ENCODE measurements at places on chromosomes 12 and 14. TPM values are rescaled to one million over a fixed set of nuclear protein-coding genes. Genes with fewer than 3 reads are reported as not detected.

CCDC63 gene
- total RNA-seq, result not detected

TPPP2 gene
- total RNA-seq, result not detected

SOAT2 gene
- not detected for total RNA-seq

PTGER2 gene
- under 0.01 TPM for total RNA-seq

METTL3 gene
- total RNA-seq, result 66.9 TPM

GSKIP gene
- total RNA-seq, result 22.6 TPM

COPS7A gene
- total RNA-seq, result 43.5 TPM

SLCO1B3 gene
- not detected for total RNA-seq

OVCH1 gene
- total RNA-seq, result under 0.01 TPM

ASB2 gene
- total RNA-seq, result not detected

- DNase-seq, result no peak
These were observed 37.9 kb upstream of the TMEM179 start for GRCh38 chr14:104642540-104642868.

DNA sequence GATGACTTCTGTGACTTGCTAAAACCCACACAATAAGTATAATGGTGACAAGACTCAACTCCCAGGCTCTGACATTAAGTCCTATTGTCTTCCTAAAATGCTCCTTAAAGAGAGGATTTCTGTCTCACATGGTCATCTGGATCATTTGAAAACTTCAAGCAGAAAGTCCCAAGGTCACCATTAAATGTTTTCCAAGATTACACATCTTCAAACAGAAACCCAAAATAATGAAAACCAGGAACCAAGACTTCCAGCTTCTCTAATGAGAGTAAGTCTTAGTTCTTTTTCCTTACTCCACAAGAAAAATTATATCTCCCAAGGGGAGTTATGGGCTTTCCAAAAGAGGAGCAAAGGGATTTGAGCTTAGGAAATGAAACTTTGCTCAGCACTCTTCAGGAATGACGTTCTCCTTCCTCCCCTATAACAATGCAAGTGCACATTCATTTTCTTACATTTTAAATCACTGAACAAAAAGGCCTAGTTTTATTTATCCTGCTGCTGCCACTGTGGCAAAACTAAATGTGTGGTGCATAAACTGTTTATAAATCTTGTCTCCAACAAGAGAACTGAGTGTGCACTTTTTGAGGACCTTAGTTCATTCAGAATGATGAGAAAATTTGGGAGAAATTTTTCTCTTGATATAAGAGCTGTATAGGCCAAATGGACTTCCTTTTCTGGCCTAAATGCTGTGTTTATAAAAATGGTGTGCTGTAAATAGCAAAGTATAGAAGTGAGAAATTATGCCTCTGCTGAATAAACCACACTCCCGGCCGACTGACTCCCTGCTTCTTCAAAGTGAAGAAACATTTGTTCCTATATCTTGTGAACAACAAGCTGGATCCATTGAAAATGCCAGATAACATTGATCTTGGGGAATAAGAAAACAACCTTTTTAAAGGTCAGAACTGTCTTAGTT is 148.4 kb upstream of the PLEKHG7 start:
- DNase-seq, result peak; percentile 56

- no peak for DNase-seq
These were observed 3.9 kb upstream of the NR2C1 start for GRCh38 chr12:95077341-95077740.

DNA sequence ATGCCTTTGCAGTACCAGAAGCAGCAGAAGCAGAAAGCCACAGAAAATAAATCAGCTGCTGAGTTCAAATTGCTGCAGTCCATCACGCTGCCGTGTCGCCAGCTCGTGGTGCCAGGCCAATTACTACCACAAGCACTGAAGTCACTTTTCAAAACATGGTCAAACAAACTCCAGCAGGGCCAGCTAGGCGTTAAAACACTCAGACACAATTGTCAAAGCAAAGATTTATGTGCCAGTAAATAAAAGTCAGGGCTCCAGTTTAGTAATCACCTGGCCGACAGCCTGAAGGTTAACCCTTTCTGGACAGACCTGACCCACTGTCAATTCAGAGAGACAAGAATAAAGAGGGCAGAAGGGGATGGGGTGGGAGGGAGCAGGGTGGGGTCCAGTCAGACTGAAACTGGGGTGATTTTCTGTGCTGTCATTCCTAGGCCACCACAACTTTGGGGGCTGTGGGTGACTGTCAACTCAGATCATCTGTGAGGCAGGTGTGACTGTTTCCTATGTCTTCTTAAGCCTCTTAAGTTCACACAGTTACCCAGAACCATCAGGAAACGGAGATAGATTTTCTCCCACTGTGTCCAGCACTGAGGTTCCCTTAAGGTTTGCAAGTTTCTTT is 109.8 kb upstream of the FUT8 start:
- DNase-seq, result no peak

DNA sequence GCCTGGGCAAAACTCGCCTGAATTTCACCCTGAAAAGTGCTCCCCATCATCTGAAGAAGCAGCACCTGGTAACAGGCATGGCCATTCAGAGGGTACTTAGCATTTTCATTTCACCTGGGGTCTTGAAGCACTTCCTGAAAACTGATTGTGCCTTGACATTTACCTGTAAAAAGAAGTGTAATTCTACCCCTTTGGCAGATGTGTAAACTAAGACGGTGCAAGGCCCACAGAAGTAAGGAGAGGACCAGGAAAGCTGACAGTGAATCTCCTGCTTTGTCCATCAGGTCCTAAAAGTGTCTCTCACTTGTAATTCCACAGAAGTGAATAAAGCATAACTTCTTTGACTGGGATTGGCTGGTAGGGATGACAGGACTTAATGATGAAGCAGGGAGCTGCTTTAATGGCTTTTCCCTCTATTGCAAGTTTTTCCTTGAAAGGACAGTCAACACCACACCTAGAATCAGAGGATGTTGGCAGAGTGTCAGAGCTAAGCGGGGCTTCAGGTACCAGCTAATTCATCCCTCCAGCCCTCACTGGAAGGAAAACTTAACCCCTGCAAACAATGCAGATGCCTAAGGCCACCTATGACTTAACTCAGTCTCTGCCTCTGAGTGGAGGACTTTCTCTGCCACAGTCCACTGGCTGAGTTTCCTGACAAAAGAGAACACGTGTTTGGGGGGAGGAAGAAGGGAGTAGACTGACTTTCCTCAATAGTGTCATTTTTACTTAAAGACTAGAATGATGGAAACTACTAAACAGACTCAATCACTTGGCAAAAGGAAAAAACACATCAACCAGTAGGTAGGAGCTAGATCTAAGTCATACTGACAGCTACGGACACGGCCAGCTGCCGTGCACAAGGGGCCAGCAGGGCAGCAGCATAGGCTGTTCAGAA is 74.7 kb downstream of the NUAK1 start:
- no peak for DNase-seq

DNA sequence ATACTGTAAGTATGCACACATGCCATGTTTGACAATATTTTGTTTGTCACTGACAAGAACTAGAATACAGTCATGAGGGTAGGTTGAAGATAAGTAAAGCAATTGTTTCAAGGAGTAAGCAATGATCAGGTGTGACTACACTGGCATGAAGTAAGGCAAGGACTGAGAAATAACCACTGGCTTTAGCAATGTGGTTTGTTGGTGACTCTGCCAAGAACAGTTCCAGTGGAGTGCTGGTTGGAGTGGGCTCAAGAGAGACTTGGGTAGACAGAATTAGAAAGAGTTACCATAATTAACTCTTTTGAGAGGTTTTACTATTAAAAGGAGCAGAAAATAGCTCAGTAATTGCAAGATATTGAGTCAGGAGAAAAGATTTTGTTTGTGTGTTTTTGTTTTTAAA is 129.6 kb downstream of the GTF2A1 start:
- DNase-seq, result no peak

- no peak for DNase-seq
These were observed 307.3 kb upstream of the DIO3 start for GRCh38 chr14:101253948-101254347.

DNA sequence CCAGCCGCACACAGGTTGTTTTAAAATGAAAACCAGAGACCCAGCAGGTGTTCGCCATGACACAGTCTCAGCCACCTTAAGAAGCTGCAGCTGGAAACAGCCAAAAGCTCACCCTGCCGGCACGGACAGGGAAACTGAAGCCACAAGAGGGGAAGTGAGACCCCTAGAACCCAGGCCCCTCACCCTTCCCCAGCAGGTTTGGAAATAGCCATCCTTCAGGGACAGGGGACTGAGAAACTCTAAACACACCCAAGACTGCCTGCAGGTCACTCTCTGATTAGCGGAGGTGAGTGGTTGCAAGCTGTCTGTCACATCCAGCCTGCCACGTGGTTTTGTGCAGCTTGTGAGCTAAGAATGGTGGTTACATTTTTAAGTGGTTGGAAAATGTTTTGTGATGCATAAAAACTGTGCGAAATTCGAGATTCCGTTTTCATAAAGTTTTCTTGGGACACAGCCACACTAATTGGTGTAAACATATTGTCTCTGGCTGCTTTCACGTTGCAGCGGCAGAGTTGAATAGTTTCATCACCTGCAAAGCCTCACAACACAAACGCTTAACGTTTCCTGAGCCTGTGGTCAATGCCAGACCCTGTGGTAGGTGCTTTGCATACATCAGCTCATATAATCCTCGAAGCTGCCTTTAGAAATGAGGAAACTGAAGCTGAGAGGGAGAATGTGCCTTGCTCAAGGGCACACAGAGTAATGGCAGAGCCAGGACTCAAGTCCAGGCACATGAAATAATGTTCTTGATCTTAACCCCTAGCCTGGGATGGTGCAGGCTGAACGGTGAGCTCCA is 1.7 kb upstream of the SELPLG start:
- DNase-seq, result no peak

DNA sequence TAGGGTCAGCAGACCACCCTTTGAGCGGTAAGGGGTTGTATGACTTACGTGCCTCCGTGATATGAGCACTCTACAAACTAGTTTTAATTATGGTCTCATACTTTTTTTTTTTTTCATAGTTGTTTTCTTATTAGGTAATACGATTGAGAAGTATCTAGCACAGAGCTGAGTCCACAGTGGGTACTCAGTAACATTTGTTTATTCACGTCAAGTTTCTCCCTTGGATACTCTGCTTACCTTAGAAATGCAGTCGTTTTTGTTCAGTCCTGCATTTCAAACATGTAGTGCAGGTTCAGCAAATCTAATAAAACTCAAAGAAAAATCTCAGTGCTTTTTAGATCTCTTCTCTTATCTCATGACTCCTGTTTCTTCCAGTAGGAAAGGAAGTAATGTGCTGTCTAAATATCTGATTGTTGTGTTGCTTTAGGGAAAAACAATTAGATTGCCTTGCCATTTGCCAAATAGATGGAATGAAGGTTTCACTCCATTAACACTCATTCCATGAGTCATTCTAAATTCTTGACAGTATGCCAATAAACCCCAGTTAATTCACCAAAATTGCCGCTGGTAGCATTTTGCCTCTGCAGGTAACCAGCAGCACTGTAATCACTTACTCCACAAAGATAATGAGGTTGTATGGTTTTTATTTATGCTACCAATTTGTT is 118.9 kb downstream of the PTCSC3 start:
- peak; percentile 50 for DNase-seq

DNA sequence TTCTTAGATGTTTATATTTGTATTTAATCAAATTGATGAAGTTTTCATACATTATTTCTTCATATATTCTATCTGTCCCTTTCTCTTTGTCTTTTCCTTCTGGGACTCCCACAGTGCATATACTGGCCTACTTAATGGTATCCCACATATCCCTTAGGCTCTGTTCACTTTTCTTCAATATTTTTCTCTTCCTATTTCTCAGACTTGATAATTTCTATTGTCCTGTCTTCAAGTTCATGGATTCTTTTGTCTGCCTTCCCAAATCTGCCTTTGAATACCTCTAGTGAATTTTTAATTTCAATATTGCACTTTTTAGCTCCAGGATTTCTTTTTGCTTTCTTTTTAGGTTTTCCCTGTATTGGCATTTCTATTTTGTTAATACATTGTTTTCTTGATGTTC is 33.4 kb downstream of the IFT81 start:
- DNase-seq, result no peak

- no peak for DNase-seq
These were observed 195.2 kb downstream of the RAD51B start for GRCh38 chr14:68014771-68015170.

DNA sequence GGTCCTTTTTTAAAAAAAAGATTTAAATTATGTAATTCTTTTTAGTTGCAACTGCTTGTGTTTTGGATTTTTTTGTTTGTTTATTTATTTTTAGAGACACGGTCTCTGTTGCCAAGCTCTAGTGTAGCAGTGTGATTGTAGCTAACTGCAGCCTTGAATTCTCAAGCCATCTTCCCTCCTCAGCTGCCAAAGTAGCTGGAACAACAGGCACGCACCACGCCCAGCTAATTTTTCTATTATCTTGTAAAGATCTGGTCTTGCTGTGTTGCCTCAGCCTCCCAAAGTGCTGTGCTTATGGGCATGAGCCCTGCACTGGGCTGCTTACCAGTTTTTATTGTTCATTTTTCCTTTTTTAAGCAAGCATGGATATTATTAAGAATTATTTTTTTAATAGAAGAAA is 10.6 kb upstream of the ART4 start:
- no peak for DNase-seq

- DNase-seq, result no peak
These were observed 208.5 kb downstream of the FOXG1 start for GRCh38 chr14:28975084-28975483.

- DNase-seq, result no peak
These were observed 375.4 kb upstream of the ATP2B1 start for GRCh38 chr12:90084018-90084417.

DNA sequence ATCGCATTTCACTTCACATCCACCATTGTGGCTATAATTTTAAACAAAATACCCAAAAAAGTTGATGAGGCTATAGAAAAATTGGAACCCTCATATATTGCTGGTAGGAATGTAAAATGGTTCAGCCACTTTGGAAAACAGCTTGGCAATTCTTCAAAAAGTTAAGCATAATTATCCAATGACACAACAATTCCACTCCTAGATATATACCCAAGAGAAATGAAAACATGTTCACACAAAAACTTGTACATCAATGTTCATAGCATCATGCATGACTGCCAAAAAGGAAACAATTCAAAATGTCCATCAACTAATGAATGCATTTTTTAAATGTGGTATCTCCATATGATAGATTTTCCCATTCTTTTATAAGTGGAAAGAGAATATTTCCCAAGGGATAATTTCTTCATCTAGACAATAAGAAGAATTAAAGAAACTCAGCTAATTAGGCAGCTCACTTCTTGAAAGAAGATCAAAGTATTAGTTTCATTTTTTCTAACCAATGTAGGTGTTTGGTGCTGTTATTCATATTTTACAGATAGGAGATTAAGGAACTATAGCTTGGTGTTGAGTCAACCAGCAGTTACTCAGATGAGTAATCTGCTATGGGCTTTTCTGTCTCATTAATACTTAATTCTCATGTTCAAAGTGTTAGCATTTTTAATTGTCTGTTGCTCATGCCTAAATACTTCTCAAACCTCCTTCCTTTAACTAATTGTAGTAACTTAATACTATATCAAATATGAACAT is 32.8 kb downstream of the YEATS4 start:
- DNase-seq, result peak; percentile 19

GRCh38 chr12:6614513-6615172 is 7.5 kb upstream of the CHD4 start:
- peak; percentile 22 for DNase-seq

GRCh38 chr12:4039931-4040330 is 166.7 kb upstream of the PARP11 start:
- DNase-seq, result no peak

GRCh38 chr14:75293920-75294648 is 15.5 kb downstream of the FOS start:
- DNase-seq, result peak; percentile 99

- peak; percentile 12 for DNase-seq
These were observed 92.5 kb downstream of the DPF3 start for GRCh38 chr14:72801381-72801812.

GRCh38 chr12:132409495-132410295 is 80.3 kb upstream of the FBRSL1 start:
- DNase-seq, result no peak

All from lung microvascular endothelial cell (primary cell).